Dermis blood vessel endothelial cell (primary cell): ENCODE measurements at places on chromosomes 4 and X. TPM values are rescaled to one million over a fixed set of nuclear protein-coding genes. Genes with fewer than 3 reads are reported as not detected.

DNA sequence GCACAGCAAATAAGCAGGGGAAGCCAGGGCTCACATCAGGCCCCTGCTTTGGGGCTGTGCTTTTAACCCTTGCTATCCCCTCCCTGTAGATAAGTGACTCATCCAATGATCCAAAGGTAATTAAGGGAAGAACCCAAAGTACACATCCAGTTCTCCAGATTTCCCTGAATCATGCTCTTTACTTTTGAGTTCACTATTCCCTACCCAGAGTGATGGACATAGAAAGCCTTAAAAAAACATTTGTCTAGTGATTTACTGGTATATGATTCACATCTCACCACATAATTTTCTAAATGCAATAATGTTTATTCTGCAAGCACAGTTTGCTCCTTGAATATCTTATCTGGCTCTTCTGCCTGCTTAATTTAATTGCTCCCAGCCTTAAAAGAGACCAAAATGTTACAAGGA, 136.2 kb downstream of the PPP3CA start:
- no peak for DNase-seq

- no peak for DNase-seq
Measured at GRCh38 chr4:182421753-182422152, 178.6 kb downstream of the TENM3 start.

Gene CD38
- total RNA-seq = 9.4 and 22.0 TPM in 2 replicates

DNA sequence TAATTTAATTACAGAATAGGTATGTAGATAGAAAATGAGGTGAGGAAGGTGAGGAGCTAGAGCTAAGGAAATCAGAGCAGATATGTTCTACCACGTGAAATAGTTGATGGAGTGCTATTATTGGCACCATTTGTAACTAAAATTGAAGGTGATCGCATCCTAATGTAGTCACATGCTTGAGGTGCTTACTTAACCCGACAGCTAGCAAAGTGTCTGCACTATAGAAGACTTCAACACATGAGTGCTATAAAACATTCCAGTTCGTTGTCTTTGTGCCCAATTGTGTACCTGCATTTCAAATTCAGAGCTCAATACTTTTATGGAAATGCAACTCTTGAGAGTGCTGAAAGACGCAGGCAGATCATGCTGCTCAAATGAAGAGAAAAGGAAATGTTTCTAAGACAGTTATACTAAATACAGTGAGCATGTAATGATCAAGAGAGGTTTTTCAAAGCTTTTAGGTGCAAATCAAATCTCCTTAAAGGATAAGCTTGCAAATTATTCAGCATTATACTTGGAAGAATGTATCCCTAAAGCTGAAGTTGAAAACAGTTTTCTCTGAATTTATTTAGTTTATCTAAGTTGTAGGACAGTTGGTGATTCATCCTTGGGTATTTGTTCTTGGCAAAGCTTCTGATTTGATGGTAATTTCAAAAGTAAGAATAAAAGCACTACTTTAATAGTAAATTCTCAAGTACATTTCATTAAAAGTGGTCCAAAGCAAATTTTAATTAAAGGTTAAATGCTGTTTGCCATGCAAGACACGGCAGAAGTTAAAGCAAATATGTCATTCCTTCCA, 223.9 kb upstream of the EPHA5 start:
- DNase-seq = no peak

- DNase-seq = peak; percentile 65
Measured at GRCh38 chrX:45479835-45480422, 279.3 kb upstream of the DIPK2B start.

- no peak for DNase-seq
Measured at GRCh38 chr4:54547299-54548097, 110.3 kb upstream of the KIT start.

DNA sequence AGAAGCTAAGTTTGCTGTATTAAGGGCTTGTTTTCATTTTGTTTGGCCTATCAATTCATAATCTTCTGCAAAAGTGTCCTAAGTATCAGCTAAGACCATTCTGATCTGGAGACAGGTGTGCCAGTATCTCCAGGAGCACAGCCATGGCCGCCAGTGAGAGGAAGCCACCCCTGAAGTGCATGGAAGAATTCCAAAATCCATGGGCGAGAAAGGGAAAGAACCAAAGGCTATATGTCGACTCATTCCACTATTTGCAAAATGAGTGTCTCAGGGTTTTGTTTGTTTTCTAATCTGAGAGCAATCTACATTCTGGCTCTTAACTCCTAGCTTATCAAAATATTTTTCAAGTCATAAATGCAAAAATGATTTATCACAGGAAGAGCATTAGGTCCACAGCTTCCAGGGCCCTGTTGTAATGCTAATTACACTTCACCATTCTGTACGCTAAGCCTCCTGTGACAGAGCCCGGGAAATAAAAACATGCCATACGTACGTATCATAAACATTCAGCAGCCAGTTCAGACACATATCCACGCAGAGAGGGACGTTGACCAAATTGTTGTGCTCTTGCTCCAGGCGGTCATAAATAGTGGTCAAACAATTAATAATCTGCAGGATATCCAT, 137.3 kb upstream of the FTHL17 start:
- peak; percentile 22 for DNase-seq

Gene TDO2
- total RNA-seq = not detected in 2 replicates

DNA sequence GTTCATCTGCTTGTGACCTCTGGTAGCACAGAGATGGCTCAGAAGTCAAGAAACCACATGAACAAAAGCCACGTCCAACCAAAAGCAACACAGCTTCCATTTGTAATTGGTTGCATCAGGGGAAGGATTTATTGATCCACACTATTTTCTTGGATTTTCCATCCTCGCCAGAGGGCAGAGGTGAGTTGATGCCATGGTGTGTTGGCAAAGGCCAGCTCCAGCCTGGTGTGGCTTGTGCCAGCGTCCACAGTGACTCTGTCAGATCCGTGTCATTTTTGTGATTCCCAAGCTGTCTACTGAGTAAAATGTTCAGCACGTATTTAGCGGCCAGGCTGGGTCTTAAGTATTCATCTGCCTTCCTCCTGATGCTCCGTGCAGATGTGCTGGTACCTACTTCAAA, 30.0 kb upstream of the SMIM10L2A start:
- DNase-seq = no peak

DNA sequence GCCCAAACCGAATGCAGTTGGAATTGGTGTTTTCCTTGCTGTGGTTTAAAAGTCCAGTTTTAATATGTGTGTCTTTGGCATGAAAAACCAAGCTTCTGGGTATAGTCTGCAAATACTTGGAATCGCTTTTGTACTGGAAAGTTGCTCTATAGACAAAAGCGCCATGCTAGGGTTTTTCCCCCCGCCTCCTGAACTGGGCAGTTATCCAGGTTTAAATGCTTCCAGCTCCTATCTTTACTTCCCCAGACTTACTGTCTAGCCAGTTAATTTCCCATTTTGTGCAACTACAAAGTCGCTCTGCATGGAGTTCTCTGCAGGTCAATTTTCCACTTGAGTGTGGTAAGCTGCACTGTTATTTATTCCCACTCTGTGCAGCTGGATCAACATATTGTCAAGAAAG, 2.7 kb downstream of the RASL11B start:
- DNase-seq = peak; percentile 47

DNA sequence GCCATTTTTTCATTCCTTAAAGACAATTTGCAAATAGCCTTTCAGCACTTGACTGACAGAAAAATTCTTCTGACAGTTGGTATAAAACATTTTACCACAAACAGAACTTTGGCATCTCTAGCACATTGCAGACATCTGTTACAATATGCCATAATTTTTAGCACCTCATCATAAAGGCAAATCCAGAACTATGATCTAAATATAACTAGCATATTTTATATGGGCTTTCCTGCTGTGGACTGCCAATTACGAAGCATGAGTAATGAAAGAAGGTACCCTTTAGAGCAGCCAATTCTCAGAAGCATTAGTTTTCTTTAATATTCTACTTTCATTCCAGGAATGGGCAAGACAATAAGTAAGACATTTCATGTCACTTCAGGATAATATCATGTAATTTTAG, 647.4 kb upstream of the GALNT7 start:
- DNase-seq = no peak
